ENCODE measurements at places on chromosomes 4 and X.

DNA sequence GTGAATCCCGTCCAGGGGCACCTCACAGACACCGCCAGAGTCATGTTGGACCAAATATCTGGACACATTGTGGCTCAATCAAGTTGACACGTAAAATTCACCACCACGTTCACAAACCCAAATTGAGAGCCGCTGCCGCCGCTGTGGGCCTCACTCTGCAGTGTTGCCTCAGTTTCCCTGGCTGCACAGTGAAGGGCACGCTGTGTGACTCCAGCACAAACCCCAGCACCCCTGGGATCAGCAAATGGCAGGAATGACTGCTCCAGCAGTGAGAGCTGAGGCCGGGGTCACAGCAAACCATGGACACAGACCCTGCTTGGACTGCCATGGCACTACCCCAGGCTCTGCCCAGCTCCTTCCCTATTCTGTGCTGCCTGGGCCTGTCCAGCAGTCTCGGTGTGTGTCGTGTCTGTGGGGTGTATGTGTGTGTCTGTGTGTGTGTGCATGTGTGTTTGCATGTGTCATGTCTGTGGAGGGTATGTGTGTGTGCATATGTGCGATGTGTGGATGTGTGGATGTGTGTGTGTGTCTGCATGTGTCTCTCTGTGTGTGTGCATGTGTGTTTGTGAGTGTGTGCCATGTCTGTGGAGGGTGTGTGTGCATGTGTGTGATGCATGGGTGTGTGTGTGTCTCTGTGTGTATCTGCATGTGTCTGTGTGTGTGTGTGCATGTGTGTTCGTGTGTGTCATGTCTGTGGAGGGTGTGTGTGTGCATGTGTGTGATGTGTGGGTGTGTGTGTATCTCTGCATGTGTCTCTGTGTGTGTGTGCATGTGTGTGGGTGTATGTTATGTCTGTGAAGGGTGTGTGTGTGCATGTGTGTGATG lies 52.2 kb upstream of the ADRA2C start:
- no peak for DNase-seq

DNA sequence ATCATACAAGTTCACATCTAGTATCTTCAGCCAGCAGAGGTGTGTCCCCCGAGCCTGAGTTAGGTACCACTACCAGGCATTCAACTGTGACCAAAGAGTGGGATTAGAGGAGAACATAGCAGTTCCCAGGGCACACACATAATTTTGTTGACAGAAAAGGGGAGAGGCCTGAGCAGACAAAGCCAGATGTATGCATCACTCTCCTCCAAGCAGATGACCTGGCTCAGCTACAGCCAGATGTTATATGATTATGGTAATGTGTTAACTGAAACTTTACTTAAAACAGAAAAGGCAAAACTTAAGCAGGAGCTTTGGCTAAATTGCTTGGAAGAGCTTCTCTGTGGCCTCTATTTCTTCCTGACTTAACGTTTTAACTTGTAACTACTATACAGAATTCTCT lies 88.9 kb downstream of the CC2D2A start:
- DNase-seq: no peak

DNA sequence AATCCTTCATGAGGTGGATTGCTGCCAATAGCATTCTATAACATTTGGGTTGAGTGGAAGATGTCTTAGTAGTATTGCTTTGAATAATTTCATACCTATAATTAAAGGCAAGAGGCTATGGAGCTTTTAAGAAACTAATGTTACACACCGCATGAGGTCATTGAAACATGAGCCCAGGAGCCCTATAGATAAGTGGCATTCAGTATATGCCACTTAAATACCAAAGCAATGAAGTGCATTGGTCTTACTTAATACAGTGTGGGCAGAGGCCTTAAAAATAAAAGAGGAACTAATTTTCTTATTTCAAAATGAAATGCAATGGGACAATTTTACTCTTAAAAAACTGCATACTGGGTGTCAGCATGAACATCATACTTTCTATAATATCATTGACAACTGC lies 47.5 kb downstream of the SPATA18 start:
- DNase-seq: no peak

- DNase-seq: no peak
These were observed 47.8 kb downstream of the ZCCHC13 start for GRCh38 chrX:74351760-74352159.

DNA sequence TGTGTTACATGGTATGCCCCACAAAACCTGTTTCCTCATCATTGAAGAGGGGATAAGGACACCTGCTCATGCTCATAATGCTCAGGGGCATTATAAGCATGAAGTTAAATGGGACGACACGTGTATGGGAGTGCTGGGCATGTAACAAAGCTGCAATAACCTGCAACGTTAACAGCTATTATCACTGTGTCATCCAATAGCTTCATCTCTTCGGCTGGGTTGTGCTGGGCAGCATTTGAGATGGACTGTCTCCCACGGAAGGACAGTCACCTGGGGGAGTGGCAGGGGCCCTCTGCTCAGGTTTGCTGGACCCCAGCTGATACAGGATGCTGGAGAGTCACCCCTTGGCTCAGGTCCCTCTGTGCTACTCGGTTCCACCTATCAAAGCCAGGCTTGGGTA lies 94.5 kb downstream of the NSUN7 start:
- DNase-seq: no peak

DNA sequence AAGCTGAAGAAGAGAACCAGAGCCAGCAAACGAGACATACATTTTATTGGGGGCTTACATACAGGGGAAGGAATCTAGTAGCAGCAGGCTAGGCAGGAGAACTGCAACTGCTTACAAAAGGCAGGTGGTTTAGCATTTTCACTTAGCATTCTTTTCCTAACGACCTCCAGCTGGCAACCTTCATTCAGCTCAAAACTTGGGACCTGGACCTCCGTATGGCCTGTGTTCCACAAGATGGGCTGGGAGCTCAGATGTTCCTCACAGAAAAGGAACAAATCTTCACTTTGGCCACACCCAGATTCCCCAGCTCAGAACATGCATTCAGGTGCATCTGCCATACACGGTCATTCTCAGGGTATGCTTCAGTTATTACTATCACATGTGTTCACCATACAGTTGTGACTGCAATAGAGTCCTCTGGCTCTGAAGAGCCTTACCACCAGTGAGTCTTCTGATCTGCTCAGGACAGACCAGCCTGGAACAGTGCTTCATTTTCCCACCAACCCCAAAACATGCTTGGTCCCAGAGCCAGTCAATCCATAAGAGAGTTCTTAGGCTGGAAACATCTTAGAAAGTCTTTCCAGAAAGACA lies 29.6 kb upstream of the AP1AR start:
- DNase-seq: no peak

DNA sequence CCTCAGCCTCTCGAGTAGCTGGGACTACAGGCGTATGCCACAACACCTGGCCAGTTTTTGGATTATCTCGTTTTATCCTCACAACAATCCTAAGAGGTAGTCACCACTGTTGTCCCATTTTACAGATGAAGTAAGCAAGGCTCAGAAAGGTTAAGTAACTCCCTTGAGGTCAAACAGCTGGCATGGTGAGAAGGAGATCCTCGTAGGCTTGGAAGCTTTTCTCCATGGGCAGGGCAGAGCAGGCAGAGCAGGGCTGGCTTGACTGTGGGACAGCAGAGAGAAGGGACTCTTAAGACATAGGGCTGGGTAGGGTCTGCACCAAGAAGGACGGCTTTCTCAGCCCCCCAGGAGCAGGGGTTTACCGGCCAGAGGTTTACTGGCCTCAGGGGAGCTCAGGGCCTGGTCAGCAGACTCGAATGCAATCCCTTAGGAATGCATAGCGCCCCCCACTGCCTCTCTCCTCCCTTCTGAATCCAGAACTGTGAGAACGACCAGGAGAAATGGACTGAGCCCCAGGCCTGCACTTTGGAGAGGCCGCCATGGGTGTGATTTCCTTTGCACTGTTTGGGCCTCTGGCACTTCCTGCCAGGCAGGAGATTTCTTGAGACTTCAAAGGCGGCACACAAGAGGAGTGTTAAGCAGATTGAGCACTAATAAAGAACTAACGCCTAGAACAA lies 14.0 kb upstream of the CDKN2AIP start:
- peak; percentile 26 for DNase-seq

DNA sequence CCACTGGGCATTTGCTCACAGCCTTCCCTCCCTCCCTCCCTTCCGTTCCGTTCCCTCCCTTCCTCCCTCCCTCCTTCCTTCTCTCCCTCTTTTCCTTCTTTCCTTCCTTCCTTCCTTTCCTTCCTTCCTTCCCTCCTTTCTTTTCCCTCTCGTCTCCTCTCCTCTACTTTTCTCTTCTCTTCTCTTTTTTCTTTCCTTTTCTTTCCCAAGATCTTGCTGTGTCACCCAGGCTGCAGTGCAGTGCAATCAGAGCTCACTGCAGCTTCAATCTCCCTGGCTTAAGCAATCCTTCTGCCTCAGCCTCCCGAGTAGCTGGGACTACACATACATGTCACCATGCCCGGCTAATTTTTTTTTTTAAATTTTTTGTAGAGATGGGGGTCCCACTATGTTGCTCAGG lies 26.7 kb upstream of the ING2 start:
- no peak for DNase-seq

DNA sequence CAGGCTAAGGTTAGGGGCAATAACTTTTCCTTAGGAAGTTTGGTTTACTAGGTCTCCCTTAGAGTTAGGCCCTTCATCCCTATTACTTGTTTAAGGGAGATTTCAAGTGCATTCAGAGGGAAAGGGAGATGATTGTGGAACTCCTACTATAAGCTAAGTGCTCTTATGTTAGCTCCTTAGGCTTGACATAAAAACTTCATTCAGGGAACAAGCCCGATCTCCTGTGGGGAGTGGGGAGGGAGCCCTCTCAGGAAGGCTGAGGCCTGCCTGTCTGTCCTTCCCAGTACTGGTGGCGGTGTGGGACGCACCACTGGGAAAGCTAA lies 8.0 kb downstream of the KLF3 start:
- DNase-seq: no peak

GRCh38 chr4:1218634-1219565 lies 30.0 kb downstream of the CTBP1 start:
- DNase-seq: no peak

DNA sequence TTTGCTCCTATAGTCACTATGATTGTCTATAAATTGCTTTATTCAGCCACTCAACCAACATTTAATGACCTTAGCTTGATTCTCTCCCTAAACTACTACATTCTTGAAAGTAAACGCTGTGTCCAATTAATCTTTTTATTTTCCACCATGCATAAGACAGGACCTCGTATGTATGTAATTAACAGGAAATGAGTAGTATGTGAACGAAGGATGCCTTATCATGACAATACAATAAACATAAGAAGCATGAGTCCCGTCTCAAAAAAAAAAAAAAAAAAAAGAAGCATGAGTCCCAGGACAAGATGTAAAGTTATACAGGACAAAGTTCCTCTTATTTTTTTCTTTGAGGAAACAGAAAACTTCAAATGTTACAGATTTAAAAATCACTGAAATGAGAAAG lies 92.5 kb downstream of the PPP3CA start:
- no peak for DNase-seq

DNA sequence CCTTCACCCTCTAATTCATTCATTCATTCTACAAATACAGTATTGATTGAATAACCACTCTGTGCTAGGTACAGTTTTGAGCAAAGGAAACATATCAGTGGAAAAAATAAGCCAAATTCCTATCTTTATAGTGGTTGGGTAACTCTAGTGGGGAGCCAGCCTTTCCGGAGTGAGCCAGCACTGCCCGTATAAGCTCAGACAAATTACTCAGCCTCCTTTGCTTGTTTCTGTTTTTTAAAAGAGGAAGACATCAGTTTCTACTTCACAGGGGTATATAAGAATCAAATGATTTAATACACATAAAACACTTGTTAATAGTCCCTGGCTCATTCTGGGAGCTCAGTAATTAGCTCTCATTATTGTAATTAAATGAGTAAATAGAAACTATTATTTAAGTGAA lies 238.2 kb upstream of the MAD2L1 start:
- DNase-seq: no peak

DNA sequence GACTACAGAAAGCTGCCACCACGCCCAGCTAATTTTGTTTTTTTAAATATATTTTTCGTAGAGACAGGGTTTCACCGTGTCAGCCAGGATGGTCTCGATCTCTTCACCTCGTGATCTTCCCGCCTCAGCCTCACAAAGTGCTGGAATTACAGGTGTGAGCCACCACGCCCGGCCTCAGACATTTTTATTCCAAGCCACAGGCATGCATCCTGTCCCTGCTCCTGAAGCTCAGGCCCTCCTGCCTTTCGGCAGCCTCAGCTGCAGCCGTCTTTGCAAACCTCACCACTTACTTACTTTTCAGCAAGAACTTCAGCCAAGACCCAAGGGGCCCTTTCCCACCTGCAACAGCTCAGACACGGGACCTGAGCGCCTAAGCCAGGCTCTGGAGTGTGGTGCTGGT lies 26.0 kb downstream of the FAM53A start:
- no peak for DNase-seq

DNA sequence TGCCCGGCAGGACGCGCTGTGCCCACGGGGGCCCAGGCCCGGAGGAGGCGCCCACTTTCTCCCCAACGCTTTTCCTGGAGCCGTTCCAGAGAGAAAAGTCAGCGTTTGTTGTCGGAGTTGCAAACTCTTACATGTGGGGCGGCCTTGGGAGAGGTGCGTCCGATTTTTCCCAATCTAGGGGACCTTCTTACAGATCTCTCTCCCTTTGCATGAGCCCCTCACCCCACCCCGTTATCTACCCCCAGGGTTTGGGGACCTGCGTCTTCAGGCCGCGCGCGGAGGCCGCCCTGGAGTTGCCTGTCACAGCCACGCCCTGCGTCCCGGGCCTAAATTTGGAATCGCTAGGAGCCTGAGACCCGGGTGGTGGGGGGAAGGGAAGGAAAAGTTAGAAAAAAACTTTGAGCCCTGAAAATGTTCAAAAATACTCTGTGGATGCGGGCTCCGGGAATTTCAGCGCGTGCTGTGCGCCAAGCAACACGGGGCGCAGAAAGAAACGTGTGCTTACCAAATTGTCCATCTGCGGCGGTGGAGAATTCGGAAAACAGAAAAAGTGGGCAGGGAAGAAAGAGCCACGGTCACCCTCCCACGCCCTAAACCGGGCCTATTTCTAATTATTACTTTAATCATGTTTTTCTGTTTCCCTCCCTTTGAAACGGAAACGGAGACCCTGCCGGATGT lies 587 bp downstream of the CD99 start:
- DNase-seq: no peak

- no peak for DNase-seq
These were observed 173.0 kb upstream of the EMCN start for GRCh38 chr4:100690812-100691211.

GRCh38 chr4:106587558-106587957 lies 219.0 kb upstream of the GIMD1 start:
- DNase-seq: no peak

DNA sequence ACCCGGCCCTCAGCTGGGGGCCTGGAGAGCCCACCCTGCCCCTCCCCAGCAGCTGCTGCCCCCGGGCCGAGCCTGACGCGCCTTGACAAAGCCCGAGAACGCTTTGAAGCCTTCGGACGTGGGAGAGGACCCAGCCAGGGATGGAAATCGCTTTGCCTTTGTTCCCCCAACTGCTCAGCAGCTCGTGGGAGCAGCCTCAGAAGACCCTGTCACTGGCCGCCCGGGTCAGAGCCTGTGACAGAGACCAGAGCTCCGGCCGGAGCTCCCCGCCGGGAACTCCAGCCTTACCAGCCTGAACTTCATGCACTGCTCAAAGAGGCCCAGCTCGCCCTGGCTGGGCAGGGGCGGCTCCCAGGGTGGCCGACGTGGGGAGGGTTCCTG lies 2.6 kb upstream of the SLC6A8 start:
- DNase-seq: no peak

All from CD4-positive, alpha-beta T cell treated with Interleukin-4 for 4 hours (primary cell).